ENCODE measurements at places on chromosomes 2 and 18.

DNA sequence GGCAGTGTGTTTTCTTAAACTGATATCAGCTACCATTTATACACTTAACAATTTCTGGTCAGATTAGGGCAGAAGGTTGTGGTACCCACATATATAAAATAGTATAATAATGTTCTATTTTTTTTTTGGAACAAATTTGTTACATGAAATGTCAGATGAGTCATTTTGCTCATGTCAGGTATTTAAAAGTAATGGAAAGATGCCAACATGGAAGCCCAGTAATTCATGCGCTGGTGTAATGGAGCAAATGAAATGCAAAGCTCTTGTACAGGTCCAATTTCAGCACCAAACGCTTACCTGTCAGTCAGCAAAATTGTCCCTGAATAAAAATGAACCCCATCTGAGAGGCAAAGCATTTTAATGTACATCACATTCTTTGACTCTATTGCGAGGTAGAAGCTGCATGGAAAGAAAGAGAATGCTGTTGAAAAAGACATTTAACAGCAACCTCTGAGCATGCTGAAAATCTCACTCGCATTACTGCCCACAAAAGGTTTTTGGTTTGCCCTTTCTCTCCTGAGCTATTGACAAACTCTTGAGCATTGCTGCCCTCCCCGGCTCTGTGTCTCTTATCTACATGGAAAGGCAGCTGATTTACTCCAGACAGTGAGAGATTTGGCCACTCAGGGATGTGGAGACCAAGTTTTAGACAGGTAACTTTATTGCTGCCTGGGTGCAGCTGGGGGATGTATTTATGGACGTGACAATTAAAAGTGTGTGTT, 217.5 kb downstream of the CAMKMT start:
- no peak for DNase-seq

- no peak for DNase-seq
These were observed 37.0 kb downstream of the TMEFF2 start for GRCh38 chr2:192157776-192158175.

DNA sequence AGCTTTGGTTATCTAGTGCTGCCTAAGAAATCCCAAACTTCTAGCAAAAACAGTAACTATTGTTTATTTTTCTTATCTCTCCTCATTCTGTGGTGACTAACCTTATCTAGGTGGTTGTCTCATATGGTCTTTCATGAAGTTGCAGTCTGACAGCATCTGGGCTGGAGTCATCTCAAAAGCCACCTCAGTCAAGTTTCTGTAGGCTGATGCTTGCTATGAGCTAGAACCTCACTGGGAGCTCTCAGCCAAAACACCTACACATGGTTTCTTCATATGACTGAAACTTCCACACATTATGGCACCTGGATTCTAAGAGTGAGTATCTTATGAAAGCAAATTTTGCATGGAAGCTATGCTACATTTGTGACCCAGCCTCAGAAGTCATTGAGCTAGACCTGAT, 596.4 kb upstream of the VRK2 start:
- no peak for DNase-seq

GRCh38 chr2:213422211-213422610, 137.9 kb downstream of the SPAG16 start:
- DNase-seq, result no peak

GRCh38 chr2:150584081-150584480, 96.6 kb upstream of the RND3 start:
- no peak for DNase-seq

Measured in NCI-H1436 treated with DMSO at 0.1 percent for 48 hours (cell line).